ENCODE measurements at places on chromosomes 4 and X.

GRCh38 chrX:48471504-48471903, 1.4 kb upstream of the SLC38A5 start:
- DNase-seq: no peak

DNA sequence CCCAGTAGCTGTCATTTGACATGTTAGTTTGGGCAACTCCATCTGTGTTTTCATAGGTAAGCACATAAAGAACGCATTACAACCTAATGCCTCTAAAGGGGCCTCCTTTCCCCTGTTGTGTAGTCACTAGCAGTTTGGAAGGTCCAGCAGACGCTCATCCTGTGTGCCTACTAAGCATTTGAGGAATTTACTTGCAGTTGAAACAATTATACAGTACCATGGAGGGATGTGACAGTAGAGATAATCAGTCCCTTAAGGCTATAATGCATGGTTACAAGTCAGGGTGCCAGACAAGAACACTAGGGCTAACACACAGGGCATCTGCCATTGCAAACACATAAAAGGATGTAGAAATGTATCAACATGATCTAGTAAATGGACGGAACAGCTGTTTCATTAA, 138.3 kb downstream of the PCDH10 start:
- no peak for DNase-seq

- no peak for DNase-seq
These were observed 182.9 kb downstream of the C4orf33 start for GRCh38 chr4:129278868-129279267.

DNA sequence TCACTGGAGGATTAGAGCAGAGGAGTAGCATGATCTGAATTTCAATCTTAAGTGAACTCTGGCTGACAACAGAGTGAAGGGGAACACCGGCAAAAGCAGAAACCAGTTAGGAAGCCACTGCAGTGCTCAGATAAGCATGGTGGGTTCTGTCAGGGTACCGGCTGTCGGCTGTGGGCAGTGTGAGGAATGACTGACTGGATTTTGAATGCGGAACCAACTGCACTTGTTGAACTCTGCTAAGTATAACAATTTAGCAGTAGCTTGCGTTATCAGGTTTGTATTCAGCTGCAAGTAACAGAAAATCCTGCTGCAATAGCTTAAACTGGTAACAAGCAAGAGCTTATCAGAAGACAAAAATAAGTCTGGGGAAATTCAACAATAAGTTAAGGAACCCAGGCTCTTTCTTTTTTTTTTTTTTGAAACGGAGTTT, 5.2 kb downstream of the HTT start:
- no peak for DNase-seq

GRCh38 chrX:9656871-9657270, 108.8 kb downstream of the GPR143 start:
- no peak for DNase-seq

GRCh38 chrX:151151665-151152267, 24.6 kb upstream of the GPR50 start:
- peak; percentile 48 for DNase-seq

GRCh38 chr4:113725963-113726362, 35.6 kb downstream of the CAMK2D start:
- no peak for DNase-seq

- no peak for DNase-seq
These were observed 218.7 kb downstream of the BMPR1B start for GRCh38 chr4:94976371-94977011.

GRCh38 chr4:7422898-7423180, 11.9 kb downstream of the PSAPL1 start:
- DNase-seq: no peak

GRCh38 chrX:84187533-84188319, at the start of gene RPS6KA6:
Gene RPS6KA6, minus strand, starts transcription at chrX:84188199. Its CDS starts 300 bp downstream, at chrX:84187899.
- no peak for DNase-seq

GRCh38 chr4:3221184-3221494, 27.8 kb upstream of the MSANTD1 start:
- DNase-seq: no peak

DNA sequence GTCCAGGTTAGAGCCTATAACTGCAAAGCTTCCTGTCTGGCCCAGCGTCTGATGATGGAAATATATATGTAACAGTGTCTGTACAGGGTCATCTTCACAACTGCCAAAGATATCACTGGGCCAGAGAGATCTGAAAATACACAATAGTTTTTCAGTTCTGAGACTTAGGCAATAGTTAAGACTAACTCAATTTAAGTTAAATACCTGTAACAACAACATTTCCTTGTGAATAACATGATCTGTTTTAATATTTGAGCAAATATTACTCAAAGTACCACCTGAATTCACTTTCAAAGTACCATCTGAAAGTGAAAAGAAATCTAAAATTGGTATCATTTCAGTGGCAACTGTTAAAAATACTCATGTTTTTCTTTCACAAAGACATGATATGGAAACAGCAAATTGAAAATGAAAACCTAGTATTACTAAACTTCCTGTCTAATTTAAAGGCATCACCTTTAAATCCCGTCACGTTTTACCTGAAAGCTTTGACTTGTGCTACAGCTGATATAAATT, 9.6 kb downstream of the ZAR1 start:
- no peak for DNase-seq
